Right kidney (tissue), 9 donors: ENCODE measurements at places on chromosomes 11 and 22.

DNA sequence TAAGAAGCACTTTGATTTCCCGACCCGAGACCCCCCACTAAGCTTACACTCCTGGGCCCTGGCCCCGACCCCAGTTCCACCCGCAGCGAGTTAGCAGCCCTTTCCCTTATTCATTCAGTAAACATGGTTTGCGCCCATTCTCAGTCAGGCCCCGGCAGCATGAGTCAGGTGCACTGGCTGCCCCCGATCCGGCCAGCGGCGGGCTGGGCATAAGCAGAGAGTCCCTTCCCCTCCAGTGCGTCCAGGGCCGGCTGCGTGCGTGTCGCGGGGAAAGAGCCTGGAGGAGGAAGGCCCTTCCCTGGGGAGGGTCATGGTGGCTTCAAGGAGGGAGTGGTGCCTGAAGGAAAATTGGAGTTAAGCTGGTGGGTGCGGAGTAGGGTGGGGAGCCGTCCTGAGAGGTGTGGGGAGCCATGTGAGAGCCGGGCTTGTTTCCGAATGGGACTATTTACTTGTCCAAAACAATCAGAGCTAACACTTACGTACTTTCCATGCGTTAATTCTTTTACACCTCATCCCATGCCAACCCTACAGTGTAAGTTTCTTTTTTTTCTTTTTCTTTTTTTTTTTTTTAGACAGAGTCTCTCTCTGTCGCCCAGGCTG is 657 bp downstream of the IGHMBP2 start:
- no peak for DNase-seq

DNA sequence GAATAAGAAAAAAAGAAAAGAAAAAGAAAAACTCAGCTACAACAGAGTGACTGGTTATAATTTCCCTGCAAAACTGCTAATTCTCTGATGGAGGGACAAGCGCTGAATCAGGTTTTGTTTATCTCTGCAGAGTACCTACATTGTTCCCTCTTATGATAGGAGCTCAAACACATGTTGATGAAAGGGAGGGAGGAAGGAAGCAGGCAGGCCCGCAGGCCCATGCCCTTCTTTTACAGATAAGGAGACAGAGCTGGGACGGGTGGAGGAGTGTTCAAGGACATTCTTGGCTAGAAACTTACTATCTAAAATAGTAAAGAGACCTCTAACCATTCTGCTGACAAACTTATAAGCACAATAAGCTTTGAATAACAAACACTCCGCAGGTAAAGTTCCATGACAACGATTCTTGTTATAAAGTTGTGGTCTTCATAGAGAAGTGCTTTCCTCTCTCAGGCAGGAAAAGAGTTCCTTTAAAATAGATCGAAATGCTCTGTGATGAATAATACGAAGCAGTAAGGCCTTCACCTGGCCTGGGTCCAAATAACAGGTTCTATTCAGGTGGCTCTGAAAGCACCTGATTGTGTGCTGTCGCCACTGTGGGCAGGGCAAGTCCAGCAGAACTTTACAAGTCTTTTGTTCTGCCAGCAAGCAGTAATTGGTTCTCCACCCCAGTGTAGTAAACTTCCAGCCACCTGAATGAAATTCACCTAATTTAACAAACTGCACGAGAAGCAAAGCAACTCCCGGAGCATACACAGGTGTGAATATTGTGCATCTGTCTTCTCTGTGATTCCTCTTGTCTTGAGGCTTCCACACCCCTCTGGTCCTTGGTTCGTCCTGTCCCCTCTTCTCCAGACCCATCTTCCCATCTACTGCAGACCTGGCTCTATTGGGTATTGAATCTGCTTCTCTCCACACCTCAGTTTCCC is 15.3 kb upstream of the MICAL2 start:
- no peak for DNase-seq

- no peak for DNase-seq
These were observed 95.3 kb downstream of the NTM start for GRCh38 chr11:131465746-131466145.

- no peak for DNase-seq
These were observed 37.1 kb downstream of the IGHMBP2 start for GRCh38 chr11:68940651-68941323.

- DNase-seq = no peak
These were observed 31.3 kb upstream of the MYOD1 start for GRCh38 chr11:17687946-17688670.

- no peak for DNase-seq
These were observed 2.1 kb downstream of the CD44 start for GRCh38 chr11:35141071-35141470.

DNA sequence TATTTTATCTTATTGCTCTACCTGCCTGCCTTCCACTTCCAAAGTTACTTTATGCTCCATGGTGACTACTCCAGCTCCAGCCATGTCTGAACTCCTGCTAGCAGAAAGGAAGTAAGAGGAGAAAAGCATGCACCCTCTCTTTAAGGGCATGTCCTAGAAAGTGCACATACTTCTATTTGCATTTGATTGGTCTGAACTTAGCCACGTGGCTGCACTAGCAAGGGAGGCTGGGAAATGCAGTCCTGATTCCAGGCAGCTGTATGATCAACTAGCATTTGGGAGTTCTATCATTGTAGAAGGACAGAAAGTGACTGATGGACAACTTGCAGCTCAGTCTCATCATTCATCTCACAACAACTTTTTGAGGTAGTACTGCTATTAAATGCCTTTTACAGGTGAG is 515.7 kb downstream of the BUD13 start:
- DNase-seq = no peak

DNA sequence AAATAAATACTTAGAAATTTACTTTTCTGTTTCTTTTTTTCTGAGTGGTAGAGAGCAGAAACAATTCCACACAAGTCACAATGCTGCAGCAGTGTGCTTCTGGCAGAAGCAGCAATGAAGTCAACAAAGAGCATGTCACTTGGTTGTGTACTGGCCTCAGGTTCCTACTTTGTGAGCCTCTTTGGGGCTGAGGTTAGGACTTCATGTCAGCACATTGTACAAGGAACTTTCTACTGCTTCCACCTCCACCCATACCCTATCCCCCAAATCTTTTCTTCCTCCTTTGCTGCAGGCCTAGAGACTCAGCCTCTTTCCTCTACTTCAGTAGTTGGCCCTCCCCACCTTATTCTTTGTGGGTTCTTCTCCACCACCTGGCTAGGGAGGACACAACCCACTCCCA is 252.7 kb upstream of the PITPNB start:
- no peak for DNase-seq
